ENCODE measurements at places on chromosomes 13 and 19. TPM values are rescaled to one million over a fixed set of nuclear protein-coding genes. Genes with fewer than 3 reads are reported as not detected.

DNA sequence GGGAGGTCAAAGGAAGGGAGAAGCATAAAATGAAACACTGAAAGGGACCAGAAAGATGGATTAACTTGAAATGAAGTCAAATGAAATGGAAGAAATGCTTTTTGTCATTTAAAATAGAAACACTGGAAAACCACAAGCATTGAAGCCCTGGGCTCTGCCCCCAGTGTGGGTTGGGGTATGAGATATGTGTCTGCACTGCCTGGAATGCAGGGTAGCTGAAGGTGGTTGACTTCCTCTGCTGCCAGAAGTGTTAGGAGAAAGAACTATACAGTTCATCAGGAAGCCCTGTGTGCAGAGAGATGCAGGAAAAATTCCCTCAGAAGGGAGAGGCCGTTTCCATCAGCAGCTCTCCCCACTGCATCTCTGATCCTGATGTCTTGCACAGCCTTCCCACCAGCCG is 69.2 kb downstream of the DHRS12 start:
- no peak for DNase-seq

- DNase-seq, result no peak
Measured at GRCh38 chr13:111536075-111536642, 215.7 kb downstream of the TEX29 start.

Gene RTBDN
- total RNA-seq, result not detected

Gene FPR1
- total RNA-seq, result 1.9 TPM

DNA sequence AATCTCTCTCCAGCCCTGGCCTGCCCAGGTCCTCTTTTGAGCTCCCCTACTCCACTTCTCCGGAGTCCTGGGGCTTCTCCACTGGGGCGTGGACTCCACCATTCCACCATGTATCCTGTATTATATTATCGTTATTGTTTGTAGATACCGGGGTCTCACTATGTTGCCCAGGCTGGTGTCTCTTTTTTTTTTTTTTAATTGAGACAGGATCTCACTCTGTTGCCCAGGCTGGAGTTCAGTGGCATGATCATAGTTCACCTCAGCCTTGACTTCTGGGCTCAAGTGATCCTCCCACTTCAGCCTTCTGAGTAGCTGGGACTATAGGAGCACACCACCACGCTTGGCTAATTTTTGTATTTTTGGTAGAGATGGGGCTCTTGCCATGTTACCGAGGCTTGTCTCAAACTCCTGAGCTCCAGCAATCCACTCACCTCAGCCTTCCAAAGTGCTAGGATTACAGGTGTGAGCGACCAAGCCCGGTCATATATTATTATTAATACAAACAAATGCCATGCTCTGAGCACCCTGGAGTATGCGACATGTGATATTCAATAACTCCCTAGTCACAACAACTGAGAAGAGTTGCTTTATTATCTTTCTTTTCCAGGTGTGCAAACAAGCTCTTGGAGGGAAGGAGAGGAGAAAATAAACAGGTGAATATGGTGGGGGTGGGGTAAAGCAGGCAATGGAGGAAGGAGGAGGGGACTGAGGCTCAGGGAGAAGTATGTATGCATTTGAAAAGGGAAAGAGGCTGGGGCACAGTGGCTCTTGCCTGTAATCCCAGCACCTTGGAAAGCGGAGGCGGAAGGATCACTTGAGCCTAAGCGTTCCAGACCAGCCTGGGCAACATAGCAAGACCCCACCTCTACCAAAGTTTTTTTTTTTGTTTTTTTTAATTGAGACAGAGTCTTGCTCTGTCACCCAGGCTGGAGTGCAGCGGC is 2.8 kb upstream of the CERS4 start:
- no peak for DNase-seq

Gene ZNF296
- not detected for total RNA-seq
